ENCODE measurements at places on chromosomes 2 and 18. TPM values are rescaled to one million over a fixed set of nuclear protein-coding genes. Genes with fewer than 3 reads are reported as not detected.

DNA sequence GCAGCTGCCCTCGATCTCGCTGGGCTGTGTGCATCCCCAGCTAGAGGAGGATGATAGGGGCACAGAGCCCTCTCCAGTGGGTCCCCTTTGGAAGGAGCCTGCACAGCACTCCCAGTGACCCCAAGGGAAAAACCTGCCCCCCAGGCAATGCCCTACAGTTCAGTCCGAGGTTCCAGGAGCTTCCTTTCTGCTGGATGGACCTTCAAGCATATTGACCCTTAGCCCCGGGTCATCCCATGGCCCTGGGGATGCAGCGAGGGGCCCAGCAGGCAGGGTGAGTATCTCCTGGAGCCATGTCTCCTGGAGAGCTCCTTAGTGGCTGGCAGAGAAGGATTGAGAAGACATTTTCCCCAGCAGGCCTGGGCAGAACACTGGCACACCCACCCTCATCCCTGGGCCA, 45.4 kb upstream of the CTDP1 start:
- H3K27me3 ChIP-seq, result peaks cover 5% of the 10 kb centered on the region
- H3K4me3 ChIP-seq, result no peak overlapping the region
- H3K27ac ChIP-seq, result no peak overlapping the region
- H3K36me3 ChIP-seq, result no peaks in the 10 kb centered on the region
- no peak for DNase-seq
- H3K4me1 ChIP-seq, result peaks cover 7% of the 10 kb centered on the region

DNA sequence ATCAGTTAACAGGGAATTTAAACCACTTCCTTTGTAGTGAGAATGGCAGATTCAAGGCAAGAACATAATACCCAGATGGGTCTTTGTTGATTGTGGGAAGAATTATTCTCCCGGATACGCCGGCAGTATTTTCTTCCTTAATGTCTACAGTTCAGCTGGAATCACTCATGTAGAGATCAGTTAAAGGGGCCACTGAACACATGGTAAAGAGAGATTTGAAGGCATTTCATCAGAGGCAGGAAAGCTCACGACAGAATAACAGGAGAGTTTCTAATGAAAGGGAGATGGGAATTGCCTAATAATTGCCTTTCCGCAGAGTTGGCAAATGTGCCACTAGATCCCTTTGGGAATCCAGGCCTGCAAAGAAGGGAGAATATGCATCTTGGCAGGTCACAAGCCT, 327.7 kb upstream of the ZNF804A start:
- no peak overlapping the region for H3K4me3 ChIP-seq
- no peaks in the 10 kb centered on the region for H3K36me3 ChIP-seq
- no peak overlapping the region for H3K27ac ChIP-seq
- H3K4me1 ChIP-seq, result no peaks in the 10 kb centered on the region

GRCh38 chr2:211609127-211609526, 929.5 kb downstream of the ERBB4 start:
- no peaks in the 10 kb centered on the region for H3K27me3 ChIP-seq
- H3K4me1 ChIP-seq, result peaks cover 3% of the 10 kb centered on the region
- no peaks in the 10 kb centered on the region for H3K36me3 ChIP-seq
- no peak overlapping the region for H3K4me3 ChIP-seq
- no peak for DNase-seq

DNA sequence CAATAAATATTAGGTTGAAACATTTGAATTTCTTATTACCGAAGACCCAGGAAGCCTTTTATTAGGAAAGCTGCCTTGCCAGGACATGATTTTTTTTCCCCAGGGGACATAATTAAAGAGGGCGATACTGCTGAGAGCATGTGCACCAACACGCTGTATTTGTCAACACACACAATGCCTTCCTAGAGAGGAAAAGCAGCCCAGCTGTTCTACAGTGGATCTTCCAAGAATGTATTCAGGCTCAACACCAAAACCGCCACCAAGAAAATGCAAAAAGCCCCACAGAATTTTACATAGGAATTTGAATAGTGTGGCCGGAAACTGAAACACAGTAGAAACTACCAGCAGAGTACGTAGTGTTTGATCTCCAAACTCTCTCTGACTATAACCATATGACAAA, 320.4 kb downstream of the DLGAP1 start:
- no peak overlapping the region for H3K4me3 ChIP-seq
- H3K27ac ChIP-seq, result no peak overlapping the region
- H3K4me1 ChIP-seq, result no peaks in the 10 kb centered on the region
- H3K36me3 ChIP-seq, result no peaks in the 10 kb centered on the region
- H3K27me3 ChIP-seq, result no peaks in the 10 kb centered on the region

DNA sequence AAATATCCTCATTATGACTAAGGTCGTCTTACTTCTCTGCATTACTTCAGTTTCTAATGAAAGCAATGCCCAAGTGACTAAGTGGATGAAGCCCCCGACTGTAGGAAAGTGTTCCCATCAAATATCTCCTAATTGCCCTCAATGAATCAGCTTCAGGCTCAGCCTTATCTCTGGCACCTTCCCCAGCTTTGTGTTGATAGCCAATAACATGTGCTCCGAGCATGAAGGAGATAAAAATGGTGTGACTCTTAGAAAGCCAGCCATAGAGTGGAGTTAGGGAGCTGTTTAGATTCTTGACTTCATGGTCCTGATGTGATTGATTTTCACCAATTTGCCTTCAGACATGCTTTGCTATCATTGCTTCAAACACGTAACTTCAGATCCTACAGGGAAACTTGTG, 339.2 kb upstream of the NRP2 start:
- no peak overlapping the region for H3K4me3 ChIP-seq

The GPR39 gene
- not detected for total RNA-seq

The CAVIN2 gene
- total RNA-seq, result not detected

The AFF3 gene
- 2.6 TPM for total RNA-seq

The ID2 gene
- total RNA-seq, result 62.5 TPM

Data from activated naive CD8-positive, alpha-beta T cell treated with anti-CD3 and anti-CD28 coated beads for 36 hours (primary cell).